ENCODE measurements at places on chromosomes 3 and 15.

DNA sequence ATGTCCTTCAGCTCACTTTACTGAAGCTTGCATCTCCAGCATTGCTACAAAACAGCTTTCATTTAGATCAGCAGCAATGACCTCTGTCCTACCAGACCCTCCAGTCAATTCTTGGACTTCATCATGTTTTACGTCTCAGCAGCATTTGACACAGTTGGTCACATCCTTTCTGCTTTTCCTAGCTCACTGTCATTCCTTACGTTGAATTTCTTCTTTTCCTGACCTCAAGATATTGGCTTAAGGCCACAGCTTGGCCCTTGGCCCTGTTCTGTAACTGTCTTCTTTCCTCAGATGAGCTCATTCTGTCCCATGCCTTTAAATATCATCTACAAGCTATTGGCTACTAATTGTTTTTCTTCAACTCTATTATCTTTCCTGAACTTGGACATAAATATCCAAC, 576.2 kb upstream of the KCNMB2 start:
- no peak for DNase-seq

GRCh38 chr15:76138436-76138835, 78.7 kb downstream of the TMEM266 start:
- no peak for DNase-seq

- DNase-seq = no peak
Measured at GRCh38 chr3:127772827-127773751, 49.2 kb downstream of the MGLL start.

DNA sequence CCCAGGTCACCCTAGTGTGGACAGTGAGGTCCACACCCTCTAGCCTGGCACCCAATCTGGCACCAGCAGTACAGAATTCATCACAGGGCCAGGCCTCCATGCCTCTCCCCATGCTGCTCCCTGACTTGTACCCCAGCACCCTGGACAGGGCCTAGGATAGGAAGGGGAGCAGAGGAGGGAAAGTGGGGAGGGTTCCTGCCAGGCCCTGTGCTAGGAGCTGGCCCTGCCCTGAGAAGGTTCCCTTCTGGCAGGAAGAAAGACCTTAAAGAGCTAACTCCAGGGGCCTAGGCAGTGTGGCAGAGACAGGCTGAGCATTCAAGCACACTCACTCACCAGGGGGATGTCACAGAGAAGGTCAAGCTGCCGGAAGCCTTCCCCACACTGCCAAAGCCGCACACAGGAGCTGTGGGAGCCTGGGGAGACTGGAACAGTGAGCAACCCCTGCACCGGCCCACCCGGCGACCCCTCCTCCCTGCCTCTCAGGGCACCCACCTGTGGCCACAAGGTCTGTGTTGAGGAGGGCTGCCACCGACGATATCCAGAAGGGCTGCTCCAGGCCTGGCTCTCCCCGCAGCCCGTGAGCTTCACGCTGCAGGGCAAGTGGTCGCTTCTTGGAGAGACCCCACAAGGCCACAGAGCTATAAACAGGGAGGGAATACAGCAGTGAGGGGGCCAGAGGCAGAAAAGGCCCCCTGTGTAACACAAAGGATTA, 7.4 kb downstream of the RRP9 start:
- no peak for DNase-seq

DNA sequence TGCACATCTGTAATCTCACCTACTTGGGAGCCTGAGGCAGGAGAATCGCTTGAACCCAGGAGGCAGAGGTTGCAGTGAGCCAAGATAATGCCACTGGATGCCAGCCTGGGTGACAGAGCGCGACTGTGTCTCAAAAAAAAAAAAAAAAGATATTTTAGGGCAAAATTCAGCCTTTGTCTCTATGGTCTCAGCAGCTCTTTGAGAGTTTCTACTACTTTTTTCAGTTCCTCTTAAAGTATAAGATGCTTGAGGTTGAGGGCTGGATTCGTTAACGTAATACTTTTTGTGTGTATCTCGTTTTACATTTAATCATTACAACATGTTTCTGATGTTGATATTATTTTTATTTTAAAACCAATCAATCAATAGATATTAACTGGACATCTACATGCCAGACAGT, 381.2 kb upstream of the TBL1XR1 start:
- DNase-seq = no peak

DNA sequence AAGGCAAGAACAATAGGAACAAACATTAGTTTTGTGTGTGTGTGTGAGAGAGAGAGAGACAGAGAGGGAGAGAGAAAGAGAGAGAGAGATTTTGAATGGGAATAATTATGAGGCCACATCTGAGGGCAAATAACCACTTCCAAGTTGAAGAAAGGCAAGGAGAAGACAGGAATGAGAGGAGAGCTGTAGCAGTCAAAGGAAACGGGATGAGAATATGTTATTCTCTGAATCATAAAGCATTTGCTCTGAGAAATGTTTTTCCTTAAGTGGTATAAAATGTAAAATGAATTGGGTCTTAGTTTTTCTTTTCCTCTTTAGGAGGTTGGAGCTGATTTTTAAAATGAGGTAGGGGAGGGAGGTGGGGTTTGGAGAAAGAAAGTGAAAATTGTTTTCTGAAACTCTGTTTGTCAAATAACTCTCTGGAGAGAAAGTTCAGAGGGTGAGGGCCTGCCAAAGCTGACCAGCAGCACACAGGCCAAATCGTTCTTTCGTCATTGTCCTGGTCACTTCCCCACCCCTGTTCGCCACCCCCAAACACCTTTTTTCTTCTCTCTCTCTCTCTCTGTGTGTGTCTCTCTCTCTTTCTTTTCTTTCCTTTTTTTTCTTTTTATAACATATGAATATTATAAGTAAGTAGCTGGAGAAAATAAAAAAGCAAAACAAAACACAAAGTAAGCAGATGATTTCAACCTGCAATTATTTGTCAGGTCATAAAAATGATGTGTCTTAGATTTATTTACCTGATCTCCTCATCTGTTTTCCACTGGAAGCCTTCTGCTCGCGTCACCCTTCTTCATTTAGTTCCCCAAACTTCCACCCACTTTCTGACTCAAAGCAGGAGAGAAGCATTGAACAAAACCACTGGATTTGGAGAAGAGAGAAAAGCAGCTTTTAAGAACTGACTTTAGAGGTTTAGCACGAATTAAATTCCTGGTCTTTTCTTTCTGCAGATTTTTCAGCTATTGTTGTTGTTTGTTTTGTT, 110.6 kb downstream of the LPP start:
- DNase-seq = no peak

DNA sequence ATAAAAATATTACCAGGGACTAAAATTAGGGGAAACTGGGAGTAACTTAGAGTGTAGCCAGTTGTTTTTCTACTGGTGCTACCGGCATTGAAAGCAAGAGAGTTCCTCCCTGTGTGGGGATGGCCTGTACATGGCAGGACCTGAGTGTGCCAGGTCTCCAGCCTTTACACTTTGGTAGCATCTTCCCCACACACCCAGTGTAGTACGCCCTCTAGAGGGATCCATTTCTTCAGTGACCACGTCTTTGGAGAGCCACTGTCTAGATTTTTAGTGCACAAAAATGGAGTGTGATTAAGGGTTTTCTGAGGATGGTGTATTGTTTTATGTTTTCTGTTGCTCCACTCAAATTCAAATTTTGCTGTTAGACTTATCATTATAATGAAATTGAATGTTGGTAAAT, 507.0 kb upstream of the TPRG1 start:
- DNase-seq = peak; percentile 27

DNA sequence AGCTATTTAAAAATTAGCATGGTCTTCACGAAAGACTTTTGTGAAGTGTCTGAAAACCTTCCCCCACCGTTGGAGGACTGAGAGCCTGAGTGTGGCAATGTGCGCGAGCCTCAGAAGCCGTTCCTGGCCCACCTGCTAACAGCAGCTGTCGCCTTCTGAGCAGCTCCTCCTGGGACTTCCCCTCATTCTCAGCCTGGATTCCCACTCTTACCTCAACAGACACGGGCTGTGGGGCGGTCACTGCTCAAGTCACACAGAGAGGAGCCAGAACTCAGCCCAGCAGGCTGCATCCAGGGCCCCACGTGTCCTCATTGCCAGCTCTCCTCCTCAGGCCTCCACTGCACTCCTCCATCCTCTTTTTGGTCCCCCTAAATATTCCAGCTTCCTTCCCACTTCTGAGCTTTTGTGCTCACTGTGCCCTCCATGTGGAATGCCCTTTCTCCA, 7.8 kb downstream of the DNASE1L3 start:
- DNase-seq = no peak

DNA sequence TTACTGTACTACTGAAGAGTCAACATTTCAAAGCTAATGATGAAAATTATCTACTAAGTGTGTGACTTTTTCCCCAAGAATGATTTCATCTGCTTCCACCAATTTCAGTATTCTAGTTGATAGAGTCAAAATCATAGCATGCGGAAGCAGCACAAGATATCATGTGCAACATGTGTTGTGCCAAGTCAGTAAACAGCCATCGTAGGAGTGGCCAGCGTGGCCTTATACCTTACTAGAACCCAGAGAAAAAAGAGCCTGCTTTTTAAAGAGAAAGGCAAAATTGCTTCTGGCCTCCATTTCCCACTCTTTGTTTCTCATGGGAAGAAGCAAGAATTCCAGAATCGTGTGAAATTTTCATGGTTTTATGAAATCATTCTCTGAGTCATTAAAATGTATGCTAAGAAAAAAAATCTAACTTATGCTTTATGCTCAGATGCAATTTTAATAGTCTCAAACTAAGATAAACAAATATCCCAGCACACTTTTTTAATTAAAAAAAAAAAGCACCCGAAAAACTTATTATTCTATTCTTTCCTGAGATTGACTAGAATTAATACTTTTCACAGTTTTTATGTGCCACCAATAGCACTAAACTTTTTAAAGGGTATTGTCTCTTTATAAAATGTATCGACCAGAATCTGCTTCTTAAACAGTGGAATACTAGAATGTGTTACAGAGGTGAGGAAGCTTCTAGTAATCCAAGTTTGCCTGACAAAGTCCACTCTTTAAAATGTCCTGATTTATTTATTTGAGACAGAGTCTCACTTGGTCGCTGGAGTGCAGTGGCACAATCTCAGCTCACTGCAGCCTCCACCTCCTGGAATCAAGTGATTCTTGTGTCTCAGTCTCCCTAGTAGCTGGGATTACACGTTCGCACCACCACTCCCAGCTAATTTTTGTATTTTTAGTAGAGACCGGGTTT, 87.3 kb downstream of the MBNL1 start:
- DNase-seq = no peak

DNA sequence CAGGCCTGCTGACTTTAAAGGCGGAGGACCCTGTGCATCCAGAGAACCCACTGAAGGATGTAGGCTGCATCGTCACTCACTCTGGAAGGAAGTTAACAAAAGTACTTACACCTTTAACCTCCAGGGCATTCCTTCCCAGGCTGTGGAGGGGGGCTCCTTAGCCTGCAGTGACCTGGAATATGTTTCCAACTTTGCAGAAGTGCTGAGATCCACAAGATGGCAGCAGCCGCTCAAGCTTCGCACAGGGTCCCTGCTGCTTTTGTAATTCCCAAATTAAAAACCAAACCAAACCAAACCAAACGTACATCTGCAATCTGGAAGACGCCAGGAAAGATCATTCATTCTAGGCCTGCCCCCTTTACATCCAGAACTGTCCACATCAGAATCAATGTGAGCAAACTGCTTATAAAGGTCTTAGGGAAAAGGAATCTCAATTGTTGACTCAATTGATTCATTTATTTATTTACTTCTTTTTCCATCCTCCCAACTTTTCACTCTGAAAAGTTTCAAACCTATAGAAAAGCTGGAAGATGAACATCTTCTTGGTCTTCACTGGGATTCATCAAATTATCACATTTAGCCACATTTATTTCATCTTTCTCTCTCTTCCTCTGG, 70.5 kb upstream of the KLHL25 start:
- DNase-seq = peak; percentile 10

Measured in CD4-positive, alpha-beta T cell treated with Interleukin-17A for 1 hour (primary cell).